ENCODE measurements at places on chromosomes 1 and 21. TPM values are rescaled to one million over a fixed set of nuclear protein-coding genes. Genes with fewer than 3 reads are reported as not detected.

- DNase-seq = no peak
Observed at GRCh38 chr1:13701271-13701640, 1.3 kb downstream of the PRDM2 start.

- no peak for DNase-seq
Observed at GRCh38 chr1:229645324-229645993, 19.4 kb downstream of the URB2 start.

DCST1 gene
- total RNA-seq = not detected

ZSCAN20 gene
- 2.3 TPM for total RNA-seq

DNA sequence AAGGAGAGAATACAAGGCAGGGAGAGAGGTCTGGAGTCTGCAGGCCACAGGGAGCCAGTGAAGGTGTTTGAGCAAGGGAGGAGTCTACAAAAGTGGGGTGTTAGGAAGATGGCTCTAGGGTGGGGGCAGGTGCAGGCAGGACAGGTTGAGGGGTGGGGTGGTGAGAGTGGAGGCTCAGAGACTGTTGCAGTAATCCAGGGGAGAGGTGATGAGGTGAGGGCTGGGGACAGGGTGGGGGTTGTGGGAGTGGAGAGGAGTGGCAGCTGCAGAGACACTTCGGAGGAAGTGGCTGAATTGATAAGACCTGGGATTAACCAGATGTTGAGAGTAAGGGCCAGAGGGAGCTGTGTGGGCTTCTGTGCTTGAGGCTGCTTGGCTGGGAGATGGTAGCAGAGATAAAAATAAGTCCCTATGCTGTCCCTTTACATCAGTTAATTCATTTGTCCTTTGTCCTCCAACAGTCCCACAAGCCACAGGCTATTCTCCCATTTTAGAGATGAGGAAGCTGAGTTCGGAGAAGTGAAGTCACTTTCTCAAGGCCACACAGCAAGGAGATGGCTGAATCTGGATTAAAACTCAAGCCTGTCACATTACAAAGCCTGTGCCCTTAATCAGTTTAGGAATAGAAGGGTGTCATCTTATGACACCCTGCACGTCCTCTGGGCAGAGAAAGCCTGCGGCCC lies 54.8 kb upstream of the SYNC start:
- DNase-seq = no peak

DNA sequence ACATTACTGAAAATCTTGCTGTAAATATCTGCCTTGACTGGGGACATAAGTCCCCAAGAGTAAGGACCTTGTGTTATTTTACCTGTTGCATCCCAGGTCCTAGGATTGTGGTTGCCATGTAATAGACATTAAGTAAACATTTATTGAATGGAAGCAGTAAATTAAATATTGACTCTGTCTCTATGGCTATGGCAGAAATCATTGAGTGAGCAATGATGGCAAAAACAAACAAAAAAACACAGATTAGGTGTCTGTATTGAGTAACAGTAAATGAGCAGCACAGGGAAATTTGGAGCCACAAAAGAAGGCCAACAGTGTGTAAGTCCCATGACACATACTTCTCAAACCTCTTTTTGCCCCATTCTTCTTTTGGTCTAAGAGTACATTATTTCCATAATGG lies 240.4 kb downstream of the NFIA start:
- DNase-seq = no peak

GRCh38 chr21:15992171-15992570 lies 262.4 kb downstream of the USP25 start:
- DNase-seq = no peak

RABGGTB gene
- total RNA-seq = 82.7 TPM

DNA sequence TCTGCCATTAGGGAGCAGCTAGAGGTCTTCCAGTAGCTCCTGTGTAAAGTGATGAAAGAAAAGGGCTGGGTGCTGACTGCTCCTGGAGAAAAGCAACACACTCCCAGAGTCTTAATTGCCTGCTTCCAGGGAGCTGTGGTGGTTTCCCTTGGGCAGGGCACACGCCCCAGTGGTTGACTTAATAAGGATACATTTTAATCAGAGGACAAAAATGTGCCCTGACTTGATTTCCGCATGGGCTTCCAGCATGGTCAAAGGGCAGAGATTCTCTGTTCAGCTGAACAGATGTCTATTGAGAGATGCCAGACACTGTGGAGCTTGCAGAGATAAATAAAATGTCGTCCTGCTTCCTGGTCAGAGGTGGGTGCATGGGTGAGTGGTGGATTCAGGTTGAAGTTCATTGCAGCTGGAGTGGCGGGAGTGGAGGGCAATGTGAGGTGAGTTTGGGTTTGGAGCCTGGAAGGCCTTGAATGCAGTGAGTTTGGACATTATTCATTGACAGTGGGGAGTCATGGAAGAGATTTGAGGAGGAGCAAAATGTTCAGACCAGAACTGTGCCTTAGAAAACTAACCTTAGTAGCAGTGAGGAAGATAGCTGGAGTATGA lies 16.0 kb downstream of the QSOX1 start:
- DNase-seq = no peak

GRCh38 chr21:31193761-31194160 lies 150.3 kb downstream of the TIAM1 start:
- DNase-seq = no peak

- DNase-seq = no peak
Observed at GRCh38 chr21:30164796-30165195, 1.8 kb downstream of the CLDN17 start.

GRCh38 chr1:204265665-204266064 lies 51.9 kb upstream of the GOLT1A start:
- DNase-seq = no peak

- DNase-seq = no peak
Observed at GRCh38 chr1:25973610-25974321, 24.1 kb downstream of the PAFAH2 start.

GRCh38 chr1:203346060-203346768 lies 4.7 kb downstream of the FMOD start:
- DNase-seq = no peak

DNA sequence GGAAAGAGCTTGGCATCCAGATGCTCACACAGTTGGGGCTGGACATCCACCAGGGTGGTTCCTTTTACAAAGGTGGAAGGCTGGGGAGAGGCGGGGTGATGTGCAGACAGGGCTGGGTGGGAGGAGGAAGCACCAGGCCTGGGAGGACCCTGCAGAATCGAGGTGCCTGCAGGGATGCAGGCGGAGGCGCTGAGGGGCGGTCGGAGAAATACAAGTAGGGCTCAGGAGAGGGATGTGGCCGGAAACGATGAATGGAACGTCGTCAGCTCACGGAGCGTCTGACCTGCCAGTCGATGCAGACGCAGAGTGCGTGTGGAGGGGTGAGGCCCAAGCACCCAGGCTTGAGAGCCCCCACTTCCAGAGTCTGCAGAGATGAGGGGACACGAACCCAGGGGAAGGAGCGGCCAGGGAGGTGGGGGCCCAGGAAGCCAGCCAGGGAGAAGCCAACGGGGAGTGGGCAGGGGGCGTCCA lies 63.4 kb downstream of the TRIM11 start:
- no peak for DNase-seq

DNA sequence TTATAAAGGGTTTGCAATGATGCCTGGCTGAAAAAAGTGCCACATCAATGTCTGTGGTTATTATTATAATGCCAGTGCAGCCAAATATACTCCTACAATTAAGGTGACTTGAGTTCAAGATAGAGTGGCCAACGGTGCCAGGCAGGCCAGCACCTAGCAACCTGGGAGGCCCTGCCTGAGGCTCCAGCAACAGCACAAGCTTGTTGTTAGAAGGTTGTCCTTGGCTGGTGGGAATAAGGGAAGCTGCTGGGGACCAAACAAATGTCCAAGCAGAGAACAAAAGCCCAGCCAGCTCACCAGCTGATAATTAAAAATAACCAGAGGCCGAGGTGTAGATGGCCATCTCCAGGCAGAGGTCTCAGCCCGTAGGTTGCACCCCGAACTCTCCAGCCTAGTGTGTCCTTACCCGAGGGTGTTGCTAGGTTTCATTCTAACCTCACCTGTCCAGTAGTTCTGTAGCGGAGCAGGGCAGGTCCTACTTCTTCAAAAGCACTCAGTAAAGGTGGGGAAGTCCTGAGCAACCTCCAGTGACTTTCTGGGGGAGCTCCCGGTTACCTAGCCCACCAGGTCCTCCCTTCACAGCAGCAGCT lies 1.9 kb downstream of the TMPRSS2 start:
- DNase-seq = no peak

RSPO1 gene
- total RNA-seq = not detected

GRCh38 chr1:229132706-229133105 lies 138.2 kb upstream of the RAB4A start:
- no peak for DNase-seq

CCDC30 gene
- total RNA-seq = 2.5 TPM

C1orf50 gene
- total RNA-seq = 7.1 TPM

GRCh38 chr1:118744420-118744819 lies 243.7 kb downstream of the TBX15 start:
- DNase-seq = no peak

GRCh38 chr1:25516686-25517085 lies 26.7 kb upstream of the LDLRAP1 start:
- no peak for DNase-seq

DNA sequence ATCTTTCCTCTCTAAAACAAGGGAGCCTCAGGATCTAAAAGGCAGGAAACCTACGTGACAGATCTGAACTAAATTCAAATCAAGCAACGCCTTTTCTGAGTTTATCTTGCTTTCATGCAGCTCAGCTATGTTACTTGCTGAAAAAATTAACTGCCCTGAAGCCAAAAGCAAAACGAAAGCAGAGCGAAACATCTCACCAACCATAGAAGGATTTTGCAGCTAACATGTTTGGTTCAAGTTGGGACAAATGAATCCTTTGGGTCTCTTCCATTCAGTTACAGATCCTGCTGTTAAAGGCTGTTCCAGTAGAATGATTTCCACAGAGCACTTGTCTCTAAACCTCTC lies 482 bp downstream of the SLC2A5 start:
- no peak for DNase-seq

DNA sequence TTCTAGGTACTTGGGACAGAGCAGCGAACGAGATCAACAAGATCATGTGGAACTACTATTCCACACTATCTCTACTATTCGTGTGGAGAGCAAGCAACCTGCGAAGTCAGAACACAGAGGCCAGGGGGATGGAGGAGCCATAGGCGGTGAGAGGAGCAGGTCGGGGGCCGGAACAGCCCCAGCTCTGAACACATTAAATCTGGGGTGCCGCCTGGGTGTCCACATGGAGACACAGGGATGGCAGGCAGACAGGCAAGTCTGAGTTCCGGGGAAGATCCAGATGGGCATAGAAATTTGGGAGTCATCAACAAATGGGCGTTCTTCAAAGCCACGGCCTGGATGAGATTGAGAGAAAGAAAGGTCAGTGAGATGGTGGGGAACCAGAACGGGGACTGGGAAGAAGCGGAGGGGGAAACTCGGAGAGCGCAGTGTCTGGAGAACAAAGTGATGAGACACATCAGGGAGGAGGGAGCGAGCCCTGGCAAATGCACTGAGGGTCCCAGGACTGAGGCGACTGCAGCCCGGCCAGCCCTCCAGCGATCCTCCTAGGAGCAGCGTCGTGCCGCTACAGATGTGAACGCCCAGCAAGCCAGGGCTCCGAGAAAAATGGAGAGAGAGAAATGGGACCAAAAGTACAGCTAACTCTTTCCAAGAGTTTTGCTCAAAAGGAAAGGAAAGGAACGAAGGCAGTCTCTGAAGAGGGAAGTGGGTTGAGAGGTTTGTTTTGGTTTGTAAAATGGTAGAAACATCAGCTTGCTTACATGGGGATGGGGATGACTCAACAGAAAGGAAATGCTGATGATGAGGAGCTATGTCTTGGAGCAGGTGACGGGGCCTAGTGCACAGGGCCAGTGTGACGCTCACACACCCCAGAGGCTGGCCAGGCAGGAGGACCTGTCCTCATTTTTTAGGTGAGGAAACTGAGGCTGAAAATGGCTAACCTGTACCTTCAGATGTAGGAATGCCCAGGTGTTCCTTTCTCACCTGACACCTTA lies 84.5 kb downstream of the GLIS1 start:
- no peak for DNase-seq

SPATC1L gene
- total RNA-seq = 4.2 TPM

- DNase-seq = no peak
Observed at GRCh38 chr1:17941431-17942189, 166.0 kb upstream of the IGSF21 start.

ALX3 gene
- total RNA-seq = not detected

GRCh38 chr1:160879056-160879455 lies 5.9 kb downstream of the ITLN1 start:
- no peak for DNase-seq

UTS2 gene
- total RNA-seq = 1.1 TPM

GRCh38 chr1:29297450-29297849 lies 61.1 kb downstream of the PTPRU start:
- no peak for DNase-seq

DNA sequence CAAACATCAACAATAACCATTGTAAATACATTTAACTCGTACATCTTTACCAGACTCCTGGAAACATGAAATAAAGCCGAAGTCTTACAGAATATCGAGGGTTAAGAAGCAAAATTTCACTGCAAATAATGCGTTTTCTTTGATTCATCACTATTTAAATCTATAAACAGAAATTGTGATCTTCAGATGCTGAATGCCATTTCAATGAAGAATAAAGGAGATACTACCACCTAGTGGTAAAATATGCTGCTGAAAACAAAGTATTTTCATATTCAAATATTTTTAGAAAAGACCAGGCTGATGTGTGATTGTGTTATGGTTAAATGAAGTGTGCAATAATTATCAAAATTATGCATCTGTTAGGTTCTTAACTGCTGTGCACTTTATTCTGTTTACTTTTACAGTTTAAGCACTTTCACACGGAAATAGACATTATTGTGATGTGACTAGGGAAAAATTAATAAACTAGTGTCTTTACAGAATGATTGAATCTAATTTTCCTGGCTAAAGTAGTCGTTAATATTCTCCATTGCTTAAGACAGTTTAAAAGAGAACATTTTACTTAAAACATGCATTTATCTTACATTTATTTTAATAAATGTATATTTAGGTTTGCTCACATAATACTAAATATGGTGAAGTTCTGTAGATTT lies 1093.1 kb downstream of the MRPL39 start:
- no peak for DNase-seq

DIO1 gene
- total RNA-seq = not detected

DNA sequence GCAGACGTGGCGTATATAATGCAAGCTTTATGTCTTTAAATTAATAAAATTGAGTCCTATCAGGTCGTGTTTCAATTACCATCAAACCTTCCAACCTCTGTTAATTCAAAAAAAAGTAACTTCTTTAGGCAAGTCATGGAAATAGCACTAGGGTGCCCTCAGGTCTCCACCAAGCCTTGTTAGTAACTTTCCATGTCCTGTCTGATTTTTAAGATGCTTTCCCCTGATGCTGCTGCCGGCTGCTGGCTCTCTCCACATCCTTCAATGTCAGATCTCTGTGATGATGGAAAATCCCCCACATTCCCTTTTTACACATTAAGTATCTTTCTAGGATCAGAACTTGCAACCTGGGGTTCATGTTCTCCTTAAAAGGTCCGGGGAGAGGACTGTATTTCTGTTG lies 3.0 kb downstream of the ERG start:
- DNase-seq = no peak
